Adipocyte (in vitro differentiated cells): ENCODE measurements at places on chromosomes 13 and 19.

- DNase-seq = no peak
Measured at GRCh38 chr19:13100031-13100588, 2.5 kb downstream of the LYL1 start.

- DNase-seq = no peak
Measured at GRCh38 chr13:106815545-106815944, 247.6 kb upstream of the ARGLU1 start.

DNA sequence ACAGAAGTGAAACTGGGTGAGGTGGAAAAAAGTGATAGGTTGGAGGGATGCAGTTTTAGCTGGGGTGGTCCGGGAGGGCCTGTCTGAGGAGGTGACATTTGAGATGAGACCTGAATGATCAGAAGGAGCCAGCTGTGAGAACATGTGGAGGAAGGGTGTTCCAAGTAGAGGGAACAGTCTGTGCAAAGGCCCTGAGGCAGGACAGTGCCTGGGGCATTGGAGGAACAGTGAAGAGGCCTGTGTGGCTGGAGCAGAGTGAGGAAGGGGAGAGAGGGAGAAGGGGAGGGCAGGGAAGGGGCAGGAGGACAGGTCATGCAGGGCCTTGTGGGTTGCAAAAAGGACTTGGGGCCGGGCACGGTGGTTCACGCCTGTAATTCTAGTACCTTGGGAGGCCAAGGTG is 36.3 kb upstream of the PTPRS start:
- DNase-seq = no peak

GRCh38 chr19:42132851-42133528 is 744 bp upstream of the POU2F2 start:
- peak; percentile 80 for DNase-seq

DNA sequence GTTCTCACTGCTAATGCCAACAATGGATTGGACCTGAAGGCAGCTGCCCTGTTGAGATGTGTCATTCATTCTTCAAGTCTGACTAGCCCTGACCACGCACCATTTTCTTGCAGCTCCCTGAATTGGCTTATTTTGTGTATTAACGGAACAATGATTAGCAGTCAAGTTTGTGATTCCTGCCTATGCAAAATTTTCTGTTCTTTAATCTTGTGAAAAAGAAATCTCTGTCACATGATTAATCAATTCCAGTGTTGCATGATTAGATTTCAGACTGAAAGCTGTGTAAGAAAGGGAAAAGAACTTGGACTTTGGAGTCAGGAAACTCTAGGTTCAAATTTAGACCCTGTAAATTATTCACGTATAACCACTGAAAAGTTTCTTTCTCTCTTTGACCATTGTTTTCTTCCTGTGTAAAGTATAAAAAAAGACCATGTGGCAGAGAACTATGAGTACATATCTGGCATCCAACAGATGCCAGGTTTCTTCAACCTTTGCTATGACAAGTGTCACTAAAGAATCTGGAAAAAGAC is 64.5 kb upstream of the SLC10A2 start:
- DNase-seq = no peak

DNA sequence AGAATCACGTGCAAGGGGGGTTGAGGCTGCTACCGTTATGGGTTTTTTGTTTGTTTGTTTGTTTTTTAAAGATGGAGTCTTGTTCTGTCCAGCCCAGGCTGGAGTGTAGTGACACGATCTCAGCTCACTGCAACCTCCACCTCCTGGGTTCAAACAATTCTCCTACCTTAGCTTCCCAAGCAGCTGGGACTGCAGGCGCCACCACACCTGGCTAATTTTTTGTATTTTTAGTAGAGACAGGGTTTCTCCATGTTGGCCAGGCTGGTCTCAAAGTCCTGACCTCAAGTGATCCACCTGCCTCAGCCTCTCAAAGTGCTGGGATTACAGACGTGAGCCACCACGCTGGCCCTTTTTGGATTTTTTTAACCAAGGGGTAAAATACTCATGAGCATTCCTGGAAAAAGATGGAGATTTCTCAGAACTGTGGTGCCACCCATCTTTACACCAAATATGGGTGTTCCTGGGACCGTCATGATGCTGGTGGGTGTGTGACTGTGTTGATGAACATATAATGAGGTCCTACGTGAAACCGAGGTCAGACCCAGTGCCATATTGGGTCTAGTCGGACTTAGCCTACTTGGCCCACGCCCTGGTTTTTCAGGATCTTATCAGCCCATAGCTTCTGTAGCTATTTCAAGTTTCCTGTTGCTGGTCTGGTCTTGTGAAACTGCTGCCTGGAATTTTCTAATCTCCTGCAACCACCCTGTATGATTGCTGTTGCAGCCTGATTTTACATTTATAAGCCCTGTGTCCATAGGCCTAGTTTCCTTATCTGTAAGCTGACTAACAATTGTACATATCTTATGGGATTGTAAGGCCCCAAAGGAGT is 6.2 kb downstream of the PPP1R15A start:
- DNase-seq = peak; percentile 62

GRCh38 chr13:97142452-97142851 is 79.7 kb upstream of the MBNL2 start:
- no peak for DNase-seq

- DNase-seq = no peak
Measured at GRCh38 chr19:32022044-32022640, 323.3 kb upstream of the ZNF507 start.

DNA sequence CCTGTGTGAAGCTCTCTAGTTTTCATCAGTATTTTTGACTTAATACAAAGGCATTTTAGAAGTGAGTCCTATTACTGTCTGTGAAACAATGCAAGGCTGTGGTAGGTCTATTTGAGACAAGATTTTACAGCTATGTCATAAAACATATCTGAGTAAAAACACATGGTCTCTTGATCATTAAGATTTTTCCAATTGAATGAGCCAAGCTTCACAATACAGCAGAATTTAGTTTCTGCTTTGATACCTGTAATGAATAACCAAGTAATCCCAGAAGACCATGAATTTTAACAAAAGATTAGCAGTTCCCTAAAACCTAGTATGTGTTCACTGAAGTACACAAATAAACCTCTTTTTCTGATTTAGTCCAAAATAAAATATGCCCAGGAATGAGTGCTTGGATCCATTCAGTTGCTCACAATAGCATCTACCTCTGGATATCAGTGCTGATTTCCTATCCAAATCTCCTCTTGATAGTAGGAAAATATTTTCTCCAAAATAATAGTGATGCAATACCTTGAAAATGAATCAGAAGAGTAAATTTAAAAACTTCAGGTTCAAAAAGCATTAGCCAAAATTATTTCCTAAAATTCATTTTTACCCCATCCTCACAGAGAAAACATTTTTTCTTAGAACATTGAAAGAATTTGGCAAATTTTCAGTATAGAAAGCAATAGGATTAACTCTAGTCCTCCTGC is 533.5 kb upstream of the SGCG start:
- no peak for DNase-seq

DNA sequence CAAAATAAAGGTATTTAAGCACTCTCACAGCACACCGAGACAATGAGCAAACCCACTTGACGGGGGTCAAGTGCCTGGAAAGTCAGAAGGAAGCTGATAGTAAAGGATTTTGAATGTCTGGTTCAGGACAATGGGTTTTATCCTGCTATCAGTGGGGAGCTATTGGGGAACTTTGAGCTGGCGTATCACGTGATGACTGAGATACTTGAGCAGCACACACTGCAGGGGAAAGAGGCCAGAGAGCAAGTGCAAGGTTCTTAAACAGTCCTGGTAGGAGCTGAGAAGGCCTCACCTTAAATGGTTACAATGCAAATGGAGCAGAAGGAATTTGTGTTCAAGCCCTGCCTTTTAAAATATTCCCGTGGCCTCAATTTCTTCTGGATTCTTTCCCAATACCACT is 225.3 kb downstream of the LACC1 start:
- DNase-seq = no peak

GRCh38 chr19:46413262-46414031 is at the start of gene CCDC8:
Gene CCDC8, minus strand, starts transcription at chr19:46413564. Its CDS starts 754 bp downstream, at chr19:46412810.
- peak; percentile 90 for DNase-seq

GRCh38 chr13:31050486-31051400 is 111.0 kb downstream of the HSPH1 start:
- DNase-seq = peak; percentile 15

DNA sequence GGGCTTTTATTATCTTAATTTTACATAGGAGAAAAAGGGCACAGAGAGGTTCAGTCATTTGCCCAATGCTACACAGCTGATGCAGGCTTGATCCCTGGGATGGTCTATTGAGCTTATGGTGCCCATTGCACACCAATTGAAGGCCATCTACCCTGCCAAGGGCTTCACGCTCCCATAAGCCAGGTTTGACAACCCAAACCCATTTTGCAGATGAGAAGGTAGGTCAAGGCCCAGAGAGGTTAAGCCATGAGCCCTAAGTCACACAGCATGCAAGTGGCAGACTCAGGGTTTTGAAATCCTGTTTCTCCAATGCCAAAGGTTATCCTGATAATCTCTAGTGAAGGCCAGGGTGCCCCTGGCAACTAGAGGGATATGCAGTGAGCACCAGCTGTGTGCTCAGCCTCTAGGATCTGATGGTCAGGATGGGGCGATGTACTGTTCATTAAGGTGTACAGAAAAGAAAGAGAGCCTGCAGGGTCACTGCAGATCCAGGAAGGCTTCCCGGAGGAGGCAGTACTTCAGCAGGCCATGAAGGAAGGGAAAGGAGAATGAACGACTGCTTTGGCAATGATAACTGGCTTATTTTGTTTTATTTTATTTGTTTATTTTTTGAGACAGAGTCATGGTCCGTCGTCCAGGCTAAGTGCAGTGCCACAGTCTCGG is 8.1 kb downstream of the CREB3L3 start:
- no peak for DNase-seq

- DNase-seq = no peak
Measured at GRCh38 chr19:31232180-31232579, 117.1 kb downstream of the TSHZ3 start.

DNA sequence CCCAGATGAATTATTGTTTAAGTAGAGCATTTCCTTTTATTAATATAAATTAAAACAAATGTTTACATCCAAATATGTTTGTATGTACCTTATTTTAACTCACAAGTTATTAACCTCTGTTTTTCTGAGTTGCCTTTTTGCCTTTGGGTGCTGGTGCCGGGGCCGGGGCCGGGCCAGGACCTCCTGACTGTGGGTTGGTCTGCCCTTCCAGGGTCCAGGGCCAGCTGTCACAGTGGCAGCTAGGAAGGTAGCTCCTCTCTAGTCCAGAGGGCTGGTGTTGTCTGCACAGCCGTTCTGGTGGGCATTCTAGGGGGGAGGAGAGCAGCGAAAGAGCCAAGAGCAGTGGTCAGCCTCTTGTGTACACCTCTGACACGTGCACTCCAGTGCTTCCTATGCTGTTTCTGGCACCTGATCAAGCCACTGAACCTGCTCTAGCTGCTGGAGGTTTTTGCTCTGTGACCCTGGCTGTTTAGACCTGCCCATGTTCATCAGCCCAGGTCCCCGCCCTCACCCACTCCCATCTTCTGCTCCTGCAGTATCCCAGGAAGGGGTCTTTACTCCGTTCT is 2.0 kb upstream of the UBA2 start:
- no peak for DNase-seq

- no peak for DNase-seq
Measured at GRCh38 chr19:38213911-38214625, 10.0 kb downstream of the DPF1 start.

- DNase-seq = no peak
Measured at GRCh38 chr19:14035706-14036105, 4.1 kb downstream of the IL27RA start.

DNA sequence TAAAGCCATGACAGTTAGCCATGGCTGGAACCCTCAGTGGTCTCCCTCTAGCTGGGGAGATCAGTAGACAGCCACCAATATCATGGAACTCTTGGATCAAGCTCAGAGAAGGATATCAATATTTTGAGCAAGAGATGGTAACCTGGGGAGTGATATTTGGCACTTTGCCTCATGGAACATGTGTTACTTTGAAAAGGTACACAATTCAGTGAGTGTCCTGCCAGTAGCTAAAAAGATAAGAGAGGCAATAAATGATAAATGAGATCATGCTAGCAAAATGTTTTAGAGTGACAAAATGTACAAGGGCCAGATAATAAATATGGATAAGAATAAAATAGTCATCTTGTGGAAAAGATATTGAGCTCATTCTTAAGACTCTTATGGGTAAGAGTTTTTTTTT is 1618.7 kb downstream of the OLFM4 start:
- DNase-seq = no peak

DNA sequence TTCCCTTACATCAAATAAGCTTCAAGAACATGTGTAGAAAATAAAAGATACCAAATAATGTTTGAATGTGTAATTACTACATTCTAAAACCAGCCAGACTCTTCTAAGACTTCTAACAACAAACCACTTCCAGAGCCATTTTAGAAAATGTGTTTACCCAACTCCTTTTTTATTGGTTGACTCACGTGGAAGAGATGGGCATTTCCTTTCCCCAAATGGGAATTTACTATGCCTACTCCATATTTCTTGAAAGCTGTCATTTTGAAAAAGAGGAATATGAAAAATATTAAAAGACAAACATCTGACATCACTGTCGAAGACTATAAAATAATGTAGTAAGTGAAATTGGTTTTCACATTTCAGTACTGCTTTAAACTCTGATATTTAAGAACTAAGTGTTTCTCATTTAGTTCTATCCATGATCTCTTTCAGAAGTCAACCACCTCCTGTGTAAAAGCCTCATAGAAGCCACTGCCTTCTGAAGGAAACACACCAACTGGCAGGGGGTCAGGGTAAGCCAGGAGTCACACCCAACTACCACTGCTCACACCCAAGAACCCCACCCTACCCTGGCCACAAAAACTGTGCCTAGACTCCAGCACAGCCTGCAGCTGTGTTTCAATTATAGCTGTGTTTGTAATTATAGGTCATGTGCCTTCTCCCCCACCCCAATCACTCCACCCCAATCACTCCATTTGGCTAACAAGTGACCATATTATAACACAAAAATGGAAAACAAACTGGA is 86.8 kb downstream of the UBL3 start:
- no peak for DNase-seq

- DNase-seq = no peak
Measured at GRCh38 chr13:103187721-103188156, 121.5 kb upstream of the SLC10A2 start.

DNA sequence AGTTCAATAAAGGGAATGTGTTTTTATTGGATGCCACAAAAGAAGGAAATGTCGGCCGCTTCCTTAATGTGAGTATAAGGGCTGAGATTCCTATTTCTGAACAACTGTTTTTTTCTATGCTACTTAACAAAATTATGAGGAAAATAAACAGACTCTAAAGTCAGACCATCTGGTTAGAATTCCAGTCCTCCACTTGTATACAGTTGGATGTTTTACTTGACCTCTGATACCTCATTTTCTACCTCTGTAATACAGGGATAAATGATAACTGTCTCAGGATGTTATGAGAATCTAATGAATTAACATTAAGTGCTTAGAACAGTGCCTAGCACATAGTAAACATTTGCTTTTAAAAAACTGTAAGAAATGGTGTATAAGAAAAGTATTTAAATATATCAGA is 7.2 kb upstream of the PHF11 start:
- no peak for DNase-seq

- DNase-seq = no peak
Measured at GRCh38 chr13:111242585-111242984, 77.9 kb upstream of the TEX29 start.

DNA sequence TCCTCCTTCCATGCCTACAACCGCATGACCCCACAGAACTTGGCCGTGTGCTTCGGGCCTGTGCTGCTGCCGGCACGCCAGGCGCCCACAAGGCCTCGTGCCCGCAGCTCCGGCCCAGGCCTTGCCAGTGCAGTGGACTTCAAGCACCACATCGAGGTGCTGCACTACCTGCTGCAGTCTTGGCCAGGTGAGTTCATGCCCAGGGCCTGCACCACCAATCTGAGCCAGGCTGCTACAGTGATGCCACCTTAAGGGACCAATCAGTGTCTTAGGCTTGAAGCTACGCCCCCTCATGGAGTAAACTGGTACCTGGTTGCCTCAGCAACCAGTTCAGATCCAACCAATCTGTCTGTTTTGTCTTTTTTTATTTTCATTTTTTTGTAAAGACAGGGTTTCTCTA is 5.2 kb downstream of the SYDE1 start:
- no peak for DNase-seq
